ENCODE measurements at places on chromosomes 6 and 20.

DNA sequence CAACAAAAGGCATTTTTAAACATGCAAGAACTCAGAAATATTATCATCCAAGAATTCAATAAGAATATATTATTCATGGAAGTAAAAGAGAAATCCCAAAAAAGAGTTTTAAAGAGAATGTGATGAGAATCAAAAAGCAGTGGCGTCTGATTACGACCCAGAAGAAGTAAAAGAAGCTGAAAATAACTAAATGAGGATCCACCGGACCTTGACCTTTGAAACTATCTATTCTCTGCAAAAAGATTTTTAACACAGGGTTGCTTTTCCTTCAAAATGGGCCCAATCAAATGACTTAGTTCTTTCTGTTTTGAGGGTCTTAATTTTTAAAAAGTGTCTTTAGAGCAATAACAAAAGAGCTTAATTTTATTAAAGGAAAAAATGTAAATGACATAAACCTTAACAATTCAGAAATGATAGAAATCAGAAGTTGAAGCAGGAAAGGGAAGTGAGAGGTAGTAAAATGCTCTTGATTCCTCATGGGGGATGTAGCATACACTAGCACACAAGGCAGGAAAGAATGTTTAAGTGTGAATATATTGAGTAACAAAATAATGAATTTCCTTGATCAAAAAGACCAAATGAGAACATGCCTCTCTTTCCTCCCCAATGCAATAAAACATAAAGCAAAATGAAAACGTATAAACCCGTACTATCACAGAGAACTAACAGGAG lies 223.1 kb upstream of the PRDM1 start:
- no peak for DNase-seq

GRCh38 chr6:152273002-152273401 lies 364.2 kb downstream of the SYNE1 start:
- no peak for DNase-seq

GRCh38 chr6:106440546-106440945 lies 80.0 kb downstream of the CRYBG1 start:
- DNase-seq: no peak

DNA sequence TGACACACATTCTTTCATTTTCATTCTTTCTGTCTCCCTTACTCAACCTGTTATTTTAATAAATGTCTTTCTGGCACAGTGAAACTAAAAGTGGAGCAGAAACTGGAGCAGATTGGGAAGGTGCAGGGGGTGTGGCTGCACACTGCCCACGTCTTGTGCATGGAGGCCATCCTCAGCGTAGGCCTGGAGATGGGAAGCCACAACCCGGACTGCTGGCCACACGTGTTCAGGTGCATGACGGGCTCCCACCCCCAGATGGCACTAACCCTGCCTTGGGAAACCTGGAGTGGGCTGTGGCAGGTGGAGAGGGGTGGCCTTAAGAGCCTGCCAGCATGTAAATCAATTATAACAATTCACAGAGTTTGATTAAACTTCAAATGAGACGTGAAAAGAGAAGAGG lies 71.4 kb upstream of the PBOV1 start:
- DNase-seq: no peak

DNA sequence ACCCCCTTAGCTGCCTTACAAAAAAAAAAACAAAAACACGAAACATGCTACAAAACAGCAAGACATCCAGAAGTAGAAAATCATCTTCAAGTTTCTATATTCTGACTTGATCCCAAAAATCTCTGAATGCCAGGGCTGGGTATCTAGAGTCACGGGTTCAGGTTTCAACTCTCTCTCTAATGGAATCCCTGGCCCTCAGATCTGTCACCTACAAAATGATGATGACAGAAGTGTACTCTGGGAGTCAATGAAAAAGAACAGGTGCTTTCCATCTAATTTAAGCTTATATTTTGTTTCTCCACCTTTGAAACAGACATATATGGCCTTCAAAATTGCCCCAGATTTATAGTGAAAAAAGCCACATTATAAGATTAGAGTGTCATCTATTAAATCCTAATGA lies 18.3 kb downstream of the RTN4IP1 start:
- no peak for DNase-seq

DNA sequence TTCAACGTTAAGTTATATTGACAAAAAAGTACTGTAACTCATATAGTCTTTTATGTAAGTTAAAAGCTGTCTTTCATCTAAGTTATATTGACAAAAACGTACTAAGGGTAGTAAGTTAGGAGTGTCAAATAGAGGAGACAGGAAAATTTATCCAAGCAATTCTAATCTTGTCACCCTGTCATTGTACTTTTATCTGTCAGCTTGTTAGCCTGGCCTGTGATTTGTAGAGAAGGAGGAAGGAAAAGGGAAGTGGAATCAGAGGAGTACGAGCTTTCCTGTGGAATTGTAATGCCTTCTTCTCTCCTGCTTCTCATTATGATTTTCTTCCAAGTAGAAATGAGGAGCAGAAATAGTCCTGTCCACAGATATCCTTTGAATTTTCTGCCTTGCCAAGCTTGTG lies 18.8 kb downstream of the KCTD20 start:
- no peak for DNase-seq

- no peak for DNase-seq
These were observed 9.4 kb upstream of the TRIB3 start for GRCh38 chr20:370977-371754.

DNA sequence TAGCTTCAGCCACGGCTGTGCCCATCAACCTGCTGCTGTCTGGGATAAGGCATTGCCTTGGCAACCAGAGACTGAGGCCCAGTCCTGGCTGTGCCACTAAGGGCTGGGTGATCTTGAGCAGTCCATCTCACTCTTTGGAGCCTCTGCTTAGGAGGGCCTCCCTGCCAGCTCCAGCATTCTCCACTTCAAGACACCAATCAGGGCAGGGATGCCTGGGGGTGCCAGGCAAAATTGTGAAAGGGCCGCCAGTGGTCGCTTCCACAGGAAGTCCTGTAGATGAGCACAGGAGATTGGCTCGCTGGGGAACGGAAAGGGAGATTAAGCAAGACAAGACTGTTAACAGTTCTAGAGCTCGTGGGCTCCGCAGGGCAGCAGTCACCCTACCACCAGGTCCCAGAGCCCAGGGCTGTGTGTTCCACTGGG lies at the start of gene RAB44:
Gene RAB44 (plus strand): TSS at position 346 of the 423 bp plus-strand sequence. CDS start 6,410 bp downstream, outside the sequence.
- DNase-seq: peak; percentile 54

Measured in upper lobe of right lung (tissue), 1 donor.